ENCODE measurements at places on chromosomes 16 and 17.

GRCh38 chr16:58499615-58500351 is at the start of gene NDRG4:
TSS of gene NDRG4 (plus strand) at chr16:58500143. CDS start at chr16:58500249, 106 bp downstream.
- DNase-seq: peak; percentile 91

DNA sequence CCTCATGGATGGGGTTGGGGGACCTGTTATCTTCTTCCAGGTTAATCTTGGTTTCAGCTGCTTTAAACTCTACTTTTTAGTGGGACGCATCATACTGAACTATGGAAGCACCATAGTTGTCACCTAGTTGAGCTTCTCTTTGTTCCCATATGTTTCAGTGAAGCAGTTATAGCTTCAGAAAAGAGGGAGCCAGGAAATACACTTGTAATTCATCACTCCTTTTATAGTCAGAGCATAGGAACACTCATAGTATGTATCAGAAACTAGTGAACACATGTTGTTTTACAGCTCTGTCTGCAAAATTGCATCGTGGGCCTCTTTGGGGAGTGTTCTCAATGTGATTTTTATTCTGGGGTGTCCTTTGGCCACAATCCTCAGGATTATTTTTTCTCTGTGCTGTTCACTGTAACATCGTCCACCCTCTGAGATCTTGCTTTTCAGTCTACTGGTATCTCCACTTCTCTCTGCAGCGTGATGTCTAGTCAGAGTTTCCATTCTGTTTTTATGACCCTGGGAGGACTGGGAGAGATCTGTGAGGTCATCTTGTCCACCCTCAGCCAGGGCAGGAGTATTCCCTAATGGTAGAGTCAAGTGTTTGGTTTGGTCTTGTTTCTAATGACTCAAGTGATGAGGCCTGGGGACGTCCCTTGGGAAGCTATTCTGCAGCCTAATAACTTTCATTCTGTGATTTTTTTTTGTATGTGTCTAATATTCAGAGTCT is 585.4 kb downstream of the WWOX start:
- no peak for DNase-seq

GRCh38 chr17:5838661-5839300 is 231.4 kb upstream of the WSCD1 start:
- no peak for DNase-seq

DNA sequence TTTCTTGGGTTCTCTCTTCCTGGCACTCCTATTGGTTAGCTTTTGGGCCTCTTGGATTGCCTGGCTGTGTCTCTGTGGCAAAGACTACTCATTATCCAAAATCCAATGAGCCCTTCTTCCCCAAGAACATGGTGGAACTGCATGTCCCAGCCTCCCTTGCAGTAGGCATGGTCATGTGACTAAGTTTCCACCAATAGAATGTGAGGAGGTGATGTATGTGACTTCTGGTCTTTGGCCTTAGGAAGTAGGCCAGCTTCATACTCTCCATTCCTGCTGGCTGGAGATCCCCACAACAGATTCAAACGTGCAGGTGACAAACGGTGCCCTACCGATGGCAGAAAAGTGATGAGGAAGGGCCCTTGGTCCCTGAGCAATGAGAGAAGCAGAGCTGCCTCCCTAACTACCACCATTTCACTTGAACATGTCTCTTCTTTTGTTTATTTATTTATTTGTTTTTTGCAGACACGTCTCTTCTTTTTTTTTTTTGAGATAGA is 17.3 kb upstream of the SPN start:
- no peak for DNase-seq

- no peak for DNase-seq
Observed at GRCh38 chr17:40487371-40488020, 13.9 kb downstream of the TNS4 start.

GRCh38 chr16:764848-765487 is 4.4 kb downstream of the MSLN start:
- no peak for DNase-seq
